DMS153 (cell line): ENCODE measurements at places on chromosomes 7 and 10.

DNA sequence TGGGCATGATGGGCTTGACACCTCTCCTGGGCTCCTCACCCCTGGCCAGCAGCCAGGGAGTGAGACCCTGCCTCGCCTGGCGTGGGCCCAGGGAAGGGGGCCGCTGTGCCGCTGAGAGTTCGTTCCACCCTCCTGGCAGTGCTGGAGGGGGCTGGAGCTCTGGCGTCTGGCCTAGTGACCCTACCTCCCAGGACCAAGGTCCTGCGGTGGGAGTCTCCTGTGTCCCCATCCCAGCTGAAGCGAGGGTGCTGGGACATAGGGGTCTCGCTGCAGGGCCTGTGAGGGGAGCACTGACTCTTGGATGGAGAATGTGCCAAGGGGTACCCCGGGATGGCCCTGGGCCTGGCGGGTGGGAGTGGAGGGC lies 1.2 kb downstream of the GTF2IRD1 start:
- DNase-seq: no peak

GRCh38 chr7:131341690-131342089 lies 14.0 kb downstream of the MKLN1 start:
- DNase-seq: no peak

- DNase-seq: no peak
These were observed 7.8 kb upstream of the ATOH7 start for GRCh38 chr10:68239596-68240150.

GRCh38 chr10:17010363-17011145 lies 119.1 kb downstream of the CUBN start:
- DNase-seq: no peak
